ENCODE measurements at places on chromosomes 11 and 22.

DNA sequence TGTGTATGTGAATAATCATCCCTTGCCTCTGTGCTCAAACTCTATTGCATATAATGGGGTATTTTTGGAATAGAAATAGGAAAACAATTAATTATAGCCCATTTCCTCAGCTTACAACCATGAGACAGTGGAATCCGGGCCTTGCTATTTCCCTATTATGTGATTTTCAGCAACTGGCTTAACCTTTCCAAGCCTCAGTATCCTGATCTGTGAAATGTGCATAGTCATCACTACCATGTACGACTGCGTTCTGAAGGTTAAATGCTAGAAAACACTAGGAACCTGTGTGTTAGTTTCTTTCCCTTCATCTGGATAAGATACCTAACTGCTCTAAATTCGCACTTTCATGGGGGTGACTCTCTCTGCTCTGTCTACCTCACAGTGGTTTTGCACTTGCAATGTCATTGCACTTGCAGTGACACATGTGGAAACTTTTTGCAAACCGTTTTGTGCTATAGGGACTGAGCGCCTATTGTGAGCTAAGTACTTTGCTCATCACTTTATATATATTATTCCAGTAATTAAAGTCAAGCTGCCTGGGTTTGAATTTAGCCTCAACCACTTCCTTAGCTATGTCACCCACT is 48.3 kb downstream of the IRAG1 start:
- DNase-seq: no peak

- DNase-seq: no peak
Observed at GRCh38 chr22:30048681-30049080, 31.6 kb upstream of the HORMAD2 start.

DNA sequence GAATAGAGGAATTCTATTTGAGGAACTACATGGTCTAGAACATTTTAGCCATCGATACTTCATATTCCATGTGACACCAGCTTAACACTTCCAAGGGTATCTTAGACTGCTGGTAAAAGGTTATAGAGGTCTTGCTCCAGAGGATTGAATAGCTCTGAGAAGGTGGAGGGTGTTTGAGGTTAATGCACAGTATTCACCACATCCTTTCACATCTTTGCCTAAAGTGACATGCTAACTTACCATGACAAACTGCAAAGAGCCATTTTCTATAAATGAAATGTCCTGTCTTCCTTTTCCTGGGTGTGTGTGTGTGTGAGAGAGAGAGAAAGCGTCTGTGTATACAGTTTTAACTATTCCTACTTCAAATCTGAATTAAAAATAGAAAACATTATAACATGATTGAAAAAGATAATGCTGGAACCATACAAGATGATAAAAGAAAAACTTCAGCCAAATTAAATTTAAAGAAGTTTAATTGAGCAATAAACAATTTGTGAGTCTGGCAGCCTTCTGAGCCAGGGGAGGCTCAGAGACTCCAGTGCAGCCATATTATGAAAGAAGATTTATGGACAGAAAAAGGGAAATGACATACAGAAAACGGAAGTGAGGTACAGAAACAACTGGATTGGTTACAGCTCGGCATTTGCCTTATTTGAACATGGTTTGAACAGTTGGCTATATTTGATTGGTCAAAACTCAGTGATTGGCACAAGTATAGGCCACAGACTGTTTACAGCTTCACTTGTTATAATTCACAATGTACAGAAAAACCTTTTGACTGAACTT is 320.9 kb upstream of the CCDC179 start:
- no peak for DNase-seq

GRCh38 chr11:72001834-72002591 is 3.3 kb downstream of the IL18BP start:
- no peak for DNase-seq
